Stimulated activated CD8-positive, alpha-beta memory T cell treated with anti-CD3 and anti-CD28 coated beads, Interleukin-4, amount 100 ng/mL, for 4 hours (primary cell): ENCODE measurements at places on chromosomes 11 and 22.

DNA sequence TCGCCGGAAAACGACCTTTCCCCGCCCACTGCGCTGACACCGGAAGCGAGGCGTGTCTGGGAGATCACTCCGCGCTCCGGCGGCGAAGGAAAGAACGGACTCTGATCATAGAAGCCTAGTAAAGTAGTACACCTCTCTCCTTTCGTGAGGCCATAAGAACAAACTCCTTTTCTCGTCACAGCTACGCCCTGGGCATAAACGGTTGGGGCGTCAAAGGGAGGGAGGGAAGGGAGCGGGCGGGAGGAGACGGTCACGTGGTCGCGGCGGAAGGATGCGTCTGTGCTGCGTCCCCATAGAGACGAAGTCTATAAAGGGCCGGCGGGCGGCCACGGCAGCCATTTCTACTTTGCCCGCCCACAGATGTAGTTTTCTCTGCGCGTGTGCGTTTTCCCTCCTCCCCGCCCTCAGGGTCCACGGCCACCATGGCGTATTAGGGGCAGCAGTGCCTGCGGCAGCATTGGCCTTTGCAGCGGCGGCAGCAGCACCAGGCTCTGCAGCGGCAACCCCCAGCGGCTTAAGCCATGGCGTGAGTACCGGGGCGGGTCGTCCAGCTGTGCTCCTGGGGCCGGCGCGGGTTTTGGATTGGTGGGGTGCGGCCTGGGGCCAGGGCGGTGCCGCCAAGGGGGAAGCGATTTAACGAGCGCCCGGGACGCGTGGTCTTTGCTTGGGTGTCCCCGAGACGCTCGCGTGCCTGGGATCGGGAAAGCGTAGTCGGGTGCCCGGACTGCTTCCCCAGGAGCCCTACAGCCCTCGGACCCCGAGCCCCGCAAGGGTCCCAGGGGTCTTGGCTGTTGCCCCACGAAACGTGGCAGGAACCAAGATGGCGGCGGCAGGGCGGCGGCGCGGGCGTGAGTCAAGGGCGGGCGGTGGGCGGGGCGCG is at the start of gene ATF4:
ATF4 (plus strand) TSS at position 337 of the 880 bp plus-strand sequence. CDS start 884 bp downstream, outside the sequence.
- peak; percentile 94 for DNase-seq

- no peak for DNase-seq
These were observed 3.7 kb downstream of the OR5B21 start for GRCh38 chr11:58504232-58504631.

GRCh38 chr11:11211186-11211585 is 141.9 kb downstream of the CSNK2A3 start:
- DNase-seq = no peak

DNA sequence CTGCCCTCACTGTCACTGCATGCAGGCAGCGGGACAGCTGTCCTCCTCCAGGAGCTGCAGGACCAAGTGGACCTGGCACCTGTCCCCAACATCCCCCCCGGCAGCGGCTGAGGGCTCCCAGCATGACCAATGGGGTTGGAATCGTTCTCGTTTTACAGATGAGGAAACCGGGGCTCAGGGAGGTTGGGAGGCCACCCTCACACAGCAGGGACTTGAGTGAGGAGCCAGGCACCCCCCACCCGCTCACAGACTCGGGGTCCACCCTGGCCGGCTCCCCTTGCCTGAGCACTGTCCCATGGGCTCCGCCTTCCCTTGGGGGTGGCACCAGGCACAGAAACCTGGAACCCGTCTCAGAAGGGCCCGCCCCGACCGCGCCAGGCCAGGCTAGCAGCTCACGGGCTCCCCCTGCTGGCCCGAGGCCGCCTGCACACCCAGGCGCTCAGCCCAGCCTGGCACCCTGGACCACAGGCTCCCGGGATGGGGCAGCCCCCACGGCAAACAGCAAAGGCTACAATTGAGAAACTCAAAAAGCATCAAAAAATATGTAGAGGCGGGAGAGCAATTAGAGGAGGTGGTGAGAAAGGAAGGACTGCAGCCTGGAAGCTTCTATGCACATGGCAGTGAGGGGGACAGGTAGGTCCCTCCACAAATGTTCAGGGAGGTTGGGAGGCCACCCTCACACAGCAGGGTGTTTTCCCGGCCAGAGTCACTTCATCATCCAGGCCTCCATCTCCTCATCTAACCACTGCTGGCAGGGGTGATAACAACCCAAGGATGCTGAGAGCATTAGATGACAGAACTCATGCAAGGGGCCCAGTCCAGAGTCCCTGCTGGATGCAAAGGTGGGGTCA is 12.8 kb downstream of the MACROD1 start:
- peak; percentile 42 for DNase-seq

- no peak for DNase-seq
These were observed 5.3 kb downstream of the SIDT2 start for GRCh38 chr11:117183724-117184349.

DNA sequence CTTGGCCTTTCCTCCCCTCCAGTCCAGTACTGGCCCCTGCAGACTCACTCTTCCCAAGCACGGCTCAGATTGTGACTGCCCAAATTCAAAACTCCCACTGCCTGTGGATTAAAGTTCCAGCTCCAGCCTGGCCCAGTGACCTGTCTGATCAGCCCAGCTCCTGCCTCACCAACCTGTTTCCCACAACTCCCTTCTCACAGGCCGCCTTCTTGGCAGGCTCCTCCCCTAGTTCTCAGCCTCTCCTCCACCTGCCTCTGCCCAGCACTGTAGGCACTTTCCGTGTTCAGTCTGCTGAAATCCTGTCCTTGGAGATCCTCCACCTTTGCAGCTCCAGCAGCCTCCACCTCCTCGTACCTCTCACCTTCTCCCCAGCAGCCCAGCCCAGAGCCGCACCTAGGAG is 68.6 kb downstream of the MICAL2 start:
- no peak for DNase-seq

DNA sequence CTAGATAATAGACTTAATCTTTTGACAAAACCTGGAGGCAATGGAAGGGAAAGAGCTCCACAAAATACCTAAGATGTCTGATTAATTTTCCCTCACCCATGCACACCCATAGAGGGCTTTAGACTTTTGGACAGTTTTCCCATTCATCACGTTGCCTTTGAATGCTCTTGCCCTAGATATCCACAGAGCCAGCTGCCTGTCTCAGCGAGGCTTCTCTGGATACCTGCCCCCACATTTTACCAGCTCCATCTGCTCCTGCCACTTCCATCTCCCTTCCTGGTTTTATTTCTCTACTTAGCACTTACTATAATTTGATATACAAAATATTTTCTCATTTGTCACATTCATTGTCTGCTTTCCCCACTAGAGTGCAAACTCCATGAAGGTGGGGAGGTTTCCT is 136.8 kb downstream of the FDX1 start:
- no peak for DNase-seq

DNA sequence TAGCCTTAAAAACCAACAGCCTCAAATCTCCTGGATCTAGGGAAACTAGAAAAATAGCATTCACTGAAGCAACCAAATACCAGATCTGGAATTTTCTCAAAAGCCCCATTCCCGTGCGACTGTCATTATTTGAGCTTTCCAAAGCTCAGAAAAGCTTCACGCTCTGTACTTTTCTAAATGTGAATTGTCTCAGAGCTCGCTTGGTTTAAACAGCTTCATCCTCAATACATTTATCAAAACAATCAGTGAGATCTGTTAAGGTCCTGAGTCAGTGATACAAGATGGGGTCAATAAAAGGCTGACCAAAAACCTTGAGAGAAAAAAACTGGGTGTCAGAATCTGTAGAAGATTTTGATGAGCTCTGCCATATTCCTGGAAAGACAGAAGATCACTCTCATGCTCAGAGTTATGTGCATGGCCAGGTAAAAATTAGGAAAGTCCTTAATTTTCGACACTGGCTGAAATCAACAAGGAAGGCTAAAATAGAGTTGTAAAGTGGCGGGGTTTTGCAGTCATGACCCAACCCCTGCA is 60.2 kb upstream of the VPREB1 start:
- DNase-seq = no peak

GRCh38 chr11:95985174-95985808 is 61.4 kb upstream of the MTMR2 start:
- DNase-seq = no peak

GRCh38 chr22:24466716-24467328 is 28.3 kb upstream of the UPB1 start:
- DNase-seq = no peak

DNA sequence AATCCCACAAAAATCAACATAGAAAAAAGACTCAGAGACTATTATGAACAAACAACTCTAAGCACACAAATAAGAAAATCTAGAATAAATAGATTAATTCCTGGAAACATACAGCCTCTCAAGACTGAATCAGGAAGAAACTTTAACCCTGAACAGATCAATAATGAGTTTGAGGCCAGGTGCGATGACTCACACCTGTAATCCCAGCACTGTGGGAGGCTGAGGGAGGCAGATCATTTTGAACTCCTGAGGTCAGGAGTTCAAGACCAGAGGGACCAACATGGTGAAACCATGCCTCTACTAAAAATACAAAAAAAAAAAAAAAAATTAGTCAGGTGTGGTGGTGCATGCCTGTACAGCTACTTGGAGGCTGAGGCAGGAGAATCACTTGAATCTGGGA is 499.5 kb upstream of the LUZP2 start:
- no peak for DNase-seq

- DNase-seq = no peak
These were observed 393.9 kb downstream of the GUCY1A2 start for GRCh38 chr11:106624377-106624776.

GRCh38 chr11:86196085-86196696 is 48.4 kb upstream of the EED start:
- DNase-seq = no peak

DNA sequence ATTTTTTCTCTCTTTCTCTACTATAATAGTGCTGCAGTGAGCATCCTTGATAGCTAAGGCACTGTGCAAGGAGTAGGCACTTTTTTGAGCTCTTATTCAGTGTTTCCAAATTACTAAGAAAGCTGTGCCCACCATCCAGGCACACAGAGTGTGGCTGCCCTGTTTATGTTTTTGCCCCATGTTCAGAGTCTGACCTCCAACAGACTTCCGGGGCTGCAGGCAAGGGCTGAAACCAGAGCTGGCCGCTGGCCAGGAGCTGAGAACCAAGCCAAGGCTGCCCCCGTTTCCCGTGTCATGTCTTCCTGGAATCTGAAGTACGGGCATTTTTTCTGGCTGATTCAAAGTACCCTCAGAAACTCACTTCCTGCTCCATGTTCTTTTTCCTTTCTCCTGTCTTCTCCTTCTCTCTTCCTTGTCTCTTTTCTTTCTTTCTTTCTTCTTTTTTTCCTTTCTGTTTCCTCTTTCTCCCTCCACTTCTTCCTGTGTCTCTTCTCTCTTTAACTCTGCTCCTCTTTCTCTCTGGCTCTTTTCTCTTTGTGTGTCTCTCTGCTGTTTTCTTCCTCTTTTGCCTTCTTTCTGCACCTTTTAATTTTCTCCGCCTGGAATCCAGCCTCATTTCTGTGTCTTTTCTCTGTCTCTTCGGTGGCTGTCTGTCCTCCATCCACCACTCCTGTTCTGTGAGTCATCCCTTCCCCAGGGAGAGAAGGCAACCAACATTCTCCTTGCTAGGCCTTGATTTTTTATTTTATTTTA is 17.0 kb upstream of the KCTD14 start:
- DNase-seq = no peak

- DNase-seq = no peak
These were observed 128.9 kb downstream of the DBX1 start for GRCh38 chr11:20031155-20032001.

DNA sequence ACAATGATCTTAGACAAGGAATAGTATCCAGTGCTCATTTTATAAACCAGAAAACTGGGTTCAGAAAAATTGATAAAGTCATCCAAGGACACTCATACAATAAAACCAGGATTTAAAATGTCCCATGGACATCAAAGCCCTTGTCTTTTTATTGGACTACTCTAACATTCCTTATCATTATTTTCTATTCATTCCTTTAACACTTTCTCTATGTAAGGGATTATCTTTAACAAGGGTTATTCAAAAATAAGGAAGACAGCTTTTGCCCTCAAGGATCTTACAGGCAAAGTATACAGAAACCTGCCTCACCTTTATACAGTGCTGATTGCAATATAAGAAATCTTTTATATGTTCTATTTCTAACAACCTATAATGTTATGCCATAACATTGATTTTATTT is 790.8 kb downstream of the DLG2 start:
- DNase-seq = no peak

DNA sequence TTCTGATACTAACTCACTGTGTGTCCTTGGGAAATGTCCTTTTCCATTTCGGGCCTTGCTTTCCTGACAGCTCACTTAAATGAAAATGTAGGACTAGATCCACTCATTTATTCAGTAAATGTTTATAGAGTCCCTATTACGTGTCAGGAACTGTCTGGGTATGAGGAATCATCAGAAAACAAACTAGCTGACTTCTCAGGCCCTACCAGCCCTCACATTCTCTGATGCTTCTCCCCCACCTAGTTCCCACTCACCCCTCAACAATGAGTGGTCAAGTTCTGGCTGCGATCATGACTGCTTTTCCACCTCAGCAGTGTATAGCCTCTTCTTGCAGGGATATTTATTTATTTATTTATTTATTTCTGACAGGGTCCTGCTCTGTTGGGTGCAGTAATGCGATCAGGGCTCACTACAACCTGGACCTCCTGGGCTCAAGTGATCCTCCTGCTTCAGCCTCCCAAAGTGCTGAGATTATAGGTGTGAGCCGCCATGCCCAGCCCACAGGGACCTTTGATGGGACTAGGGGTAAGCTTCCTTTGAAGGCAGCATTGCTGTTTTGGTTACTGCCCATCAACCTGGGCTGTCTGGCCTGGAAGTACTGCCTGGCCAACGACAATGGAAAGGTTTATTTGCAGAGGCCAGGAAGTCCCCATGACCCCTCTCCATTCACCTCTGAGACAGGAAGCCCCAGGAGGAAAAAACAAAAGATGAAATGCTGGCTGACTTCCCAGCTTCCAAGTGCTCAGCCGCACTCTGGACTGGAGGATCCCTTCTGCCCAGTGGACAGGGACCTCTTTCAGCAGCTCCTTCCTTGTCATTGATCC is 33.1 kb upstream of the POLD3 start:
- no peak for DNase-seq
